ENCODE measurements at places on chromosomes 5 and 9.

GRCh38 chr5:180865981-180866695 lies 5.1 kb upstream of the ZFP62 start:
- DNase-seq, result no peak

DNA sequence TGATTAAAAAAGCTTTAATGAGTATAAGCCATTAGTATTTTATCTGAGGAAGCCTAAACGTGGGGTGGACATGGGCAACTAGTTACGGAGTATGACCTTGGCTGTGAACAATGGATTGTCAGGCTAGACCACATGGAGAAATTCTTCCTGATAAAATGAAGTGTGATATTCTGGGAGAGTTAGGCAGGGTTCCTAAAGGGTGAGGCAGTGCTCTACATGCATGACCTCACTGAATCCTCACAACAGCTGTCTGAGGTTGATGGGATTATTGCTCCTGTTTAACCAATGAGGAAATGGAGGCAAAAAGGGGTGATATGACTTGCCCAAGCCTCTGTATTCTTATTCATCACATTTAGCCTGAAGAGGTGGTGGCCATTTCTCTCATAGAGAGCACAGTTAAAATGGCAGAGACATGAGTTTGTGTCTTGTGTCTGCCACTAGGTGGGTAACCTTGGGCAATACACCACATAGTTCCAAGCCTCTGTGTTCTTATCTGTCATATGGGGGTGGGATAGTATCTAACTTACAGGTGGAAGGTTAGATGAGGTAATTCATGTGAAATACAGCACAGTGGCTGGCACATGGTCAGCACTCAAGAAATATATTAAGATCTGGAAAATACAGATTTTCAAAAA lies 96.1 kb upstream of the NR3C1 start:
- DNase-seq, result no peak

- DNase-seq, result no peak
Observed at GRCh38 chr5:134738963-134739661, 764 bp downstream of the CAMLG start.

GRCh38 chr5:179767496-179768100 lies 26.2 kb upstream of the LTC4S start:
- no peak for DNase-seq

- DNase-seq, result no peak
Observed at GRCh38 chr9:68932458-68932857, 81.5 kb downstream of the PRKACG start.

GRCh38 chr9:91208419-91208745 lies 153.3 kb downstream of the AUH start:
- DNase-seq, result no peak

GRCh38 chr9:91904588-91905236 lies 45.3 kb downstream of the ROR2 start:
- no peak for DNase-seq

DNA sequence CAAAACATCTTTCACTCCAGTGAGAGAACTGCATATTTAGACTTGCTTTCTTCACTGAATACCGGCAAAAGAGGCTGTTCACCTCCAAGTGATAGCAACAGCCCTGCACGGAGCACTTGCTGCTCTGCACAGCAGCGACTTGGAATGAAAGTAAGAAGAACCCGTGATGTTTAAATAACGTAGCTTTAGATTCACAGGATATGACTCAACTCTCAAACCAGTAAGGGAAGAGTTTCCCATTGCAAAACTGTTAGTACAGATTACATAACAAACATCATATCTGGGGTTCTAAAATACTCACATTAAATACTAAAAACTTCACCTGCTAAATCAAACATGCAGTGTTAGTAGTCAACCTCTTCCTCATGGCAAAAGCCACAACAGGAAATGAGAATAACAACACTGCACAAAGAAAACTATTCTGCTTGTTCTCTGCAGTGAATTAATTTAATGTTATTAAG lies 203.4 kb downstream of the MCTP1 start:
- peak; percentile 8 for DNase-seq

DNA sequence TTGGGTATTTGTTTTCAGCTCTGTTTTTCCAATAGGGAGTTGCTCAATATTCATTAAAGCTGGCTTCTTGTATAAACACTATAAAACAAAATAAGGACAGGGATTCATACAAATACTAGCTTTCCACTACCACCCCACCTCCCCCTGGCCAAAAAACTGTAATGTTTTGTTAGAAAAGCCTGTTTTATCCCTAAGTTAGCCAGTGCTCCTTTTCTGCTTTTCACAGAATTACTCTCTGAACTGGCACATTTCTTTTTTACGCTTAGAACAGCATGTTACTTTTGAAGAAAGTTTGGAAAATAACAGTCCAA lies 147.4 kb upstream of the DMRT1 start:
- no peak for DNase-seq

GRCh38 chr5:351921-352245 lies 30.4 kb downstream of the AHRR start:
- DNase-seq, result no peak

- DNase-seq, result no peak
Observed at GRCh38 chr9:12875191-12875590, 100.4 kb downstream of the LURAP1L start.

DNA sequence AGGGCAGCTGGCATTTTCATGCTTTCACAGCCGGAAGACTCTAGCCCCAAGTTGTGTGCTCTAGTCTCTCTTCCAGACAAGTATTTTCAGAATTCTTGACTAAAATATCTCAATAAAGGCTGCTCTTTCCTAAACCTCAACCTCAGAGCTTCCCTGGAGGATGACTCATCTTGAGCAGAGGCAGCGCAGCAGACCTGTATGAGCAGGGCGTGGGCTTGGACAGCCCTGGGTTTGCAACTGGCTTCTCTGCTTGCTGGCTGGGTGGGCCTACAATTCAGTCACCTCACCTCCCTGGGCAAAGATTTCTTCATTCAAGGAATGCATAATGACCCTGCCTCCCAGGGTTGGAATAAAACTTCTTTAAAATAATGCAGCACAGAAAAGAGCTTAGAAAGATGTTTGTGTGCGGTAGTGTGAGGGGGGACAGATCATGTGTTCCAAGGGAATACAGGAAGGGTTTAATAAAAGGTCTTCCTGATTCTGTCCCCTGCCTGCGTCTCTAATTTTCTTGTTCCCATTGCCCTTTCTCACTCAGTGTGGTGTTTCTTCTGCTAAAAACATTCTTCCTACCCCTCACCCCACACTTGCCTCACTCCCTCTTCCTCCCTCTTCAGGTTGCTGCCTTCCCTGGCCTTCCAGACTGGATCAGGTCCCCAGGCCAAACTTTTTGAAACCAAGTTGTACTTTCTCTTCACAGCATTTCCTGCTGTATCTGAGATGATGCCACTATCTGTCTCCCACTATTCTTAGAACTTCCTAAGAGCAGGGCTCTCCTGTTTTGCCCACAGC lies 39.4 kb upstream of the MAP1B start:
- DNase-seq, result no peak

GRCh38 chr9:6689893-6690674 lies 44.6 kb upstream of the GLDC start:
- no peak for DNase-seq

DNA sequence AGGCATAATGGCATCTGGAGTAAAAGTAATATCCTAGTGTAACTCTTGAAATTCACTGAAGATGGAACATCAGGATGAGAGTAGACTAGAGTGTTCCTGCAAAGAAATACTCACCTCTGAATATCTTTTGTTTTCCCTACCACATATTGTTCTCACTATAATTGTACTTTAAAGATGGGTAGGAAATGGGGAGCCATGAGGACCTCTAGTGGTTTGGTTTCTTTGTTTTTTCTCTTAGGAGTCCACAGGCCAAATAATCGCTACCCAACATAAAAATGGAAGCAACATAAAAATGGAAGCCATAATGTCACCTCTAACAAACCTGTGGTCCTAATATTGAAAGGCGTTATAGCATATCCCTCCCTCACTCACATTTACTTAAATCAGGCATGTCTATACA lies 2375.8 kb downstream of the MAT2B start:
- no peak for DNase-seq

DNA sequence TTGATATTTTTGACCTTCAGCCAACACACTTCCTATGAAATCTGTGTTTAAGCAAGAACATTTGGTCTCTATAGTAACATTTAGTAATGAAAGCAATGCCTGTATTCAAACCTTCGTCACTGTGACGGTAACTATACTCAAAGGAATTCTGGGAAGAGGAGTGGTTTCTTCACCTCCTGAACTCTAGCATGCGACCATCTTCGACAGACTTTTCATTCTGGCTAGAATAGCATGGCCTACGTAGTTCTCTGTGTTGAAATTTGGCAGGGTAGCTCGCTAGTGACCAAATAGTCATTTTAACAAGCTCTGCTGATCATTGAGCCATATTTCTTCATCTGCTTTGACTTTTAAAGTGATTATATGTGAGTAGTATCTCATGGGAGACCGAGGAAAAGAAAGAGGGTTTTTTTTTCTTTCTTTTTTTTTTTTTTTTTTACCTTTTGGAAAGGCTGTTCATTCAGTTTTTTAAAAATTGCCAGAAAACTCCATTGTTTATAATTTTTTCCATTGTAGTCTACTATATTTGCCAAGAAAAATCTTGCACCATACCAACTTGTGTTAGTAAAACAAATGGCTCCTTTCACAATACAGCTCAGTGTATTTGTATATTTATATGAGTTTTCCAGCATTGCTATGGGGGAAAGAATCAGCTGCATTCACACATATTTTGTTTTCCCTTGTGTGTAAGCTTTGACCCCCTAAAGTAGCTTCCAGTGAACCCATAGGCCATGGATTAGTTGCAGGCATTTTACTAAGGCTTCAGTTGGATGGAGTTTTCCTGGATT lies 166.8 kb downstream of the NNT start:
- DNase-seq, result no peak

DNA sequence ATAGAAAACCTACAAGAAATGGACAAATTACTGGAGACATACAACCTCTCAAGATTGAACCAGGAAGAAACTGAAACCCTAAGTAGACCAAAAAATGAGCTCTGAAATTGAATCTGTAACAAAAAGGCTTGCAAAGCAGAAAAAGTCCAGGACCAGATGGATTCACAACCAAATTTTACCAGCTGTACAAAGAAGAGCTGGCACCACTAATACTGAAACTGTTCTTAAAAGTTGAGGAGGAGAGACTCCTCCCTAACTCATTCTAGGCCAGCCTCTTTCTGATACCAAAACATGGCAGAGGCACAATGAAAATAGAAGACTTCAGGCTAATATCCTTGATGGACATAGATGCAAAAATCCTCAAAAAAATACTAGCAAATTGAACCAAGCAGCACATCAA lies 542.3 kb downstream of the CYLC2 start:
- no peak for DNase-seq

GRCh38 chr9:79883073-79883645 lies 311.4 kb downstream of the TLE4 start:
- peak; percentile 34 for DNase-seq

DNA sequence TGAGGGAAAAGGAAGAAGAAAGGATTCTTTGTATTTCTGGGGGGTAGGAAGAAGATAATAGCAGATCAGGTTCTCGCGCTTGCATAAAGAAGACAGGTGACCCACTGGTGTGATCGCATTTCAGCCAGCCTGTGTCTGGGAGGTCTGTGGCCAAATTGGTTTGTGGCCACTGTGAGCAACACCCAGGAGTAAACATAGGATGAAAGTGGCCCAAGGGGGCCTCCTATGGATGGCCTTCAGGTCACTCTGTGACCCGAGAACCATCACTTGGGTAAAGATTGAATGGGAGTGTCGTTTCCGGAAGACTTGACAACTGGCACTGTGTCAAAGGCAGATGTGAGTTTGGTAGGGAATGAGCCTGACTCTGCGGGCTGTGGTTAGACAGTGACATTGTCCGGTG lies 34.2 kb downstream of the RAI14 start:
- DNase-seq, result no peak

DNA sequence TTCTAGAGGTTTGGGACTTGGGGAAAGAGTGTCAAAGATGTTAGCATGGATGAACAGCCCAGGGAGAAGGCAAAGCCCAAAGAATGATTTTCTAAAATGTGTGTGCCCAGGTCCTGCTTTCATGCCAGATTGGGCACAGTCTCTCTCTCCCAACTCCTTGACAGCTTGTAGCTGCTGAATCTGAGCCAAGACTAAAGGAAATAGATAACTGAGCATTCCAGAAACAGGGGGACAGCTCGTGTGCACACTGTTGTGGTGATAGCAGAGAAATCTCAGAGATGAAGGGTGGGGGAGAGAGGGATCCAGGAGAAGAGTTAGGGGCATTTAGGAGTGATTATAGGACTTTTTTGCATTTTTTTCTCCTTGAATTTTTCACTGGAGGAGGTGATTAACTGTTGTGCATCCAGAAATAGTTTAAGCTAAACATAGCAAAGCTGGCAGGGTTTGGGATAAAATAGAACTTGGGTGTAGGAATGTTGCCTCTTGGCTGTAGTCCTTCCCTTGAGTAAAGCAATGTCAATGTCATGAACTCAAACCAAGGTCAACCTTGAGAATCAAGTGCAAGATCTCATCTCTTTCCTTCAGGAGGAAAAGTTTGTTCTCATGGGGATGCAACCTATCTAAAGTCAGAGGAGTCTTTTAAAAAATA lies 245.9 kb downstream of the SH3GL2 start:
- DNase-seq, result no peak

DNA sequence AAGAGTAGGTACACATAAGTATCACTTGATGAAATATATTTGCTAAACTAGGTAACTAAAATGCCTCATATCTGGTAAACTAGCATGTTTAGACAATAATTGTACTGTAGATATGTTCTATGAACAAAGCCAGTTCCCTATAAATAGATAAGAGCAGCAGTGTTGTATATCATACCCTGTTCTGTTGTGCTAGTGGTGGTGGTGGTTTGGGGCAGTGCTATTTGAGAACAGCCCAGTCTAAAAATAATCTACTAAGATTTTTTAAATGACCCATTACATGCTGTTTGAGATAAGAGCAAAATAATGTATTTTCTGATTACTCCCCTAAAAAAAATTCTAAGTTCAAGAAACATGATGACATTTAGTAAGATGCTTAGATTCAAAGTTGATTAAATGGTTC lies 829.2 kb upstream of the DMAC1 start:
- no peak for DNase-seq

DNA sequence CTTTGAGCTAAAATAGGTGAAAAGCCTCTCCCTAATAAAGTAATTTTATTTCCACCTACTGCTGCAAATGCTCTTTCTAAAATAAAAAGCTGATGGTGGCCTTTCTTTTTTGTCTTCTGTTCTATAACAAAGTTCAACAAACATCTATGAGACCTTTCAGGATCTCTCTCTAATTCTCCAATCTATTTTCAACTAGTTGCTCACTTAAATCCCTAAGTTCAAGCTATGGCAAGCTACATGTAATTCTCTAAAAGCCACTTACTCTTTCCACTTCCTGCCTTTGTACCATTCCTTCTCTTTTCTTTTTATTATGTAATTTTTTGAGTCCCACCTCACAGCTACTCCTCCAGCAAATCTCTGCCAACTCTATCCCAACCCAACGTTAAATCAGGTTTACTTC lies 20.9 kb downstream of the CHD1 start:
- DNase-seq, result no peak
